GM03348 (cell line): ENCODE measurements at places on chromosomes 4 and X.

- no peak for DNase-seq
Observed at GRCh38 chrX:13196782-13197181, 123.1 kb downstream of the ATXN3L start.

GRCh38 chr4:121448231-121448630, 67.4 kb upstream of the QRFPR start:
- no peak for DNase-seq

- DNase-seq: no peak
Observed at GRCh38 chr4:65552057-65552456, 118.2 kb downstream of the EPHA5 start.

- no peak for DNase-seq
Observed at GRCh38 chr4:29220761-29221160, 1499.4 kb upstream of the PCDH7 start.

- no peak for DNase-seq
Observed at GRCh38 chr4:654503-654845, 19.6 kb downstream of the ATP5ME start.

DNA sequence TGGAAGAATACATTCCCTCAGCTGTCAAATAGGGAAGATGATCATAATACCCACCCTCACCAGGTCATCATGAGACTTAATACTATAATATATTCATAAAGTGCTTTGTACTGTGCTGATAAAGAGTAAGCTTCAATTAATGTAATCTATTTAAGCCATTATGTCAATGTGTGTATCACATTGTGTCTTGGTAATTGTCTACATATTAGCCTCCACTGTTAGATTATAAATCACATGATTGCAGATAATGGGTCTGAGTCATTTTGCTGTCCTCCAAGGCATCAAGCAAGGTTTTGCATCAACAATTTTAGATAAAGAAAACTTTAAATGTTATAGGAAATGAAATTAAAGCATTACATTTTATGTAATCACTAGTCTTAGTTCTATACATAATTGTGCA, 45.2 kb upstream of the CEP135 start:
- no peak for DNase-seq

DNA sequence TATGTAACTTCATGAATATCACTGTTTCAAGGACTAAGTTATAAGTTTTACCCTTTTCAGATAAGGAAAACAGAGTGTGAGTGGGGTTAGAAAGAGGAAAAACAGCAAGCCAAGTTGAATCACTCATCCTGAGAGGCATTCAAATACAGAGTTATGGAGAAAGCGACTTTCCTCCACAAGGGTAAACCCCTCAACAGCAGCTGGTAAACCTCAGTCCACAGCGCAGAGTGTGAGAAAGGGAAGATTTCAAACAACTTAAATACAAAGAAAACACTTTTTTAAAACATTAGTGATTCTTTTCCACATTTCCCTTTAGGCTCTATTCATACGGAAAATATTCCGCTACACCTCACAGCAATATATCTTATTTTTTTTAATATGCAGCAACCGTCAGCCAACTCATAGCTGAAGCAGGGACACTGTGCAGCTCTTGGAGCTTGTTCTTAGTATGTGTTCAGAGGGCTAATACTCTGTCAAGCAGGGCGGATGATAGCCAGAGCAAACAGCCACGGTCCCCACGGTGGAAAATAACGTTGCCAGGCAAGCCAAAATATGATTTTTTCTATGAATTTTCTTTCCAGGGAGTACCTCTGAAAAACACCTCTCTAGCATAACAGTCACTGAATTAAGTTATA, 488.9 kb upstream of the FAT1 start:
- no peak for DNase-seq
